ENCODE measurements at places on chromosomes 7 and 10. TPM values are rescaled to one million over a fixed set of nuclear protein-coding genes. Genes with fewer than 3 reads are reported as not detected.

TNPO3 gene
- 52.5 TPM for total RNA-seq

R3HCC1L gene
- total RNA-seq, result 39.5 TPM

DYNC1I1 gene
- 5.0 TPM for total RNA-seq

NCF1 gene
- total RNA-seq, result 1.5 TPM

MARVELD1 gene
- total RNA-seq, result 8.7 TPM

NODAL gene
- total RNA-seq, result 0.43 TPM

TRIM8 gene
- 114 TPM for total RNA-seq

NAT16 gene
- 0.50 TPM for total RNA-seq

CPED1 gene
- 11.8 TPM for total RNA-seq

AKR1C4 gene
- total RNA-seq, result 0.63 TPM

FAM221A gene
- total RNA-seq, result 55.7 TPM

ASB10 gene
- 0.39 TPM for total RNA-seq

STMP1 gene
- total RNA-seq, result 39.7 TPM

TBXAS1 gene
- 5.7 TPM for total RNA-seq

ANKRD7 gene
- total RNA-seq, result 598 TPM

IGFBP1 gene
- total RNA-seq, result not detected

OR2A1 gene
- not detected for total RNA-seq

ASZ1 gene
- total RNA-seq, result 27.6 TPM

WDFY4 gene
- 10.2 TPM for total RNA-seq

PLA2G12B gene
- total RNA-seq, result not detected

SAMD9 gene
- total RNA-seq, result 1.9 TPM

HECTD2 gene
- total RNA-seq, result 20.3 TPM

LRMDA gene
- 10.6 TPM for total RNA-seq

KCND2 gene
- 6.1 TPM for total RNA-seq

CALML5 gene
- 0.50 TPM for total RNA-seq

WNT16 gene
- 0.12 TPM for total RNA-seq

GIMAP1 gene
- 1.7 TPM for total RNA-seq

FAM185A gene
- total RNA-seq, result 23.9 TPM

H2BK1 gene
- not detected for total RNA-seq

OR13A1 gene
- 0.50 TPM for total RNA-seq

SSBP1 gene
- 131 TPM for total RNA-seq

CALHM3 gene
- total RNA-seq, result 0.93 TPM

SLC29A3 gene
- total RNA-seq, result 14.0 TPM

ZNF282 gene
- total RNA-seq, result 12.2 TPM

MCM10 gene
- total RNA-seq, result 2.0 TPM

BAMBI gene
- total RNA-seq, result 49.7 TPM

SH2B2 gene
- total RNA-seq, result 26.6 TPM
